ENCODE measurements at places on chromosomes 5 and 9. TPM values are rescaled to one million over a fixed set of nuclear protein-coding genes. Genes with fewer than 3 reads are reported as not detected.

DNA sequence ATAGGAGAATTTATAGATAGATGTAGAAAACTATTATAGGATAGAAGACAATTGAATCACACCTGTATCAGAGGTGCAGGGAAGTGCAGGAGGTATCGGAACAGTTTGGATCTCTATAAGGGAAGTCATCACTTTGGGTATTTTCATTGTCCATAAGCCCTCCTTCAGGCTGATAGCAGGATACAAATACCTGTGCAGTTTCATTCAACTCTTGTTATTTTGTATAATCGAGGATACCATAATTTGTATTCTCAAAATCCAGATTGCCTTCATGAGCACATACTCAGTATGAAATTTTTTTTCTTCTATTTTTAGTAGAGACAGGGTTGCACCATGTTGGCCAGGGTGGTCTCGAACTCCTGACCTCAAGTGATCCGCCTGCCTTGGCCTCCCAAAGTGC lies 289.1 kb downstream of the AOPEP start:
- DNase-seq = no peak

CCDC192 gene
- not detected for total RNA-seq

DNA sequence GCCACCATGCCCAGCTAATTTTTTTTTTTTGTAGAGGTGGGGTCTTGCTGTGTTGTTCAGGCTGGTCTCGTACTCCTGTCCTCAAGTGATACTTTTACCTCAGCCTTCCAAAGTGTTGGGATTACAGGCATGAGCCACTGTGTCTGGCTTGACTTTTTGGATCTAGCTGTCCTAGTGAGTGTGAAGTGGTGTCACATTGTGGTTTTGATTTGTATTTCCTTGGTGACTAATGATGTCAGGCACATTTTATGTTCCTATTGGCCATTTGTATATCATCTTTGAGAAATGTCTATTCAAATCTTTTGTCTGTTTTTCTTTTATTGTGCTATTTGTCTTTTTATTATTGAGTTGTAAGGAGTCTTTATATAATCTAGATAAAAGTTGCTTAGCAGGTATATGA lies 53.5 kb upstream of the MCCC2 start:
- DNase-seq = no peak

DNA sequence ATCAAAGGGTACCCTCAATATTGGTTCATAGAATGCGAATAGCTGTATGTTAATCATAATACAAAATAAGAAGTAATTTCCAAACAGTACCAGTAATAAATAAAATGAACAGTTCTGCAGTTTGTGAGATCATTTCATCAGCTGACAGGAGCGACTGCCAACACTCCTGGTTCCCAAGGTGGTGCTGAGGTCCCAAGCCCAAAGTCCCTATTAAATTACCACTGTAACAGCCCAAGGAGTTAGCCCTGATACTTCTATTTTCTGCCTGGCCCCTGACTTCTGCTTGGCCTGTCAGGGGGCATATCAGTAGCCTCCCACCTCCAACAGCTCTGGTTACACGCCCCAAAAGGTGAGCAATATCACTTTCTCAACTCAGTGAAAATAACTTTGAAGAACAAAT lies 47.1 kb downstream of the ANKH start:
- DNase-seq = no peak

NUTM2G gene
- total RNA-seq = not detected

GRCh38 chr9:106913276-106913675 lies 50.3 kb downstream of the ZNF462 start:
- DNase-seq = no peak

DNA sequence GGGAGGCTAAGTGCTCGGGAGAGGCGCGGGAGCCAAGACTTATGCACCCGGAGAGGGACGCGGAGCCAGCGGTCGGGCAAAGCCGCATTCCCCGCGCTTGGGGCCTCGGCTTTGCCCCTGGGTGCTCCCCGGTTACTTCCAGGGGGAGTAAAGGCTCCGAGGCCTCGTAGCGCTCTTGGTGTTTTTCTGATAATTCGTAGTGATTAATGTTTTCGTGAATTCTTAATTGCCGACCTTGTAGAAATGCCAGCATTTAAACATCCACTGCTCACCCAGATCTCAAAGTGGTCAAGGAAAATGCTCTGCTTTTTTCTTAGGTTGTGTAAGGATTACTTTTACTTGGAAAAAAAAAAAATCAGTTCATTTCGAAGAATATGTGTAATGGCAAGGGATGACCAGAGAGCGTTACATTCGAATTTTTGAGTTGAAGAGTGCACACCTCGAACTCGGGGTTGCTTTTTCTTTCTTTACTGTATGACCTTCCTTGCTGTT lies 654 bp upstream of the TUT7 start:
- no peak for DNase-seq

- no peak for DNase-seq
Observed at GRCh38 chr5:35485487-35485886, 132.2 kb upstream of the SPEF2 start.

- DNase-seq = no peak
Observed at GRCh38 chr9:81989700-81990099, 1.1 kb downstream of the SPATA31D1 start.

Data from left cardiac atrium (tissue), 4 donors.